Glomerular endothelial cell (primary cell): ENCODE measurements at places on chromosomes 7 and 10.
A peak's percentile ranks its signal among the peaks of the same experiment; 100 is the strongest.

DNA sequence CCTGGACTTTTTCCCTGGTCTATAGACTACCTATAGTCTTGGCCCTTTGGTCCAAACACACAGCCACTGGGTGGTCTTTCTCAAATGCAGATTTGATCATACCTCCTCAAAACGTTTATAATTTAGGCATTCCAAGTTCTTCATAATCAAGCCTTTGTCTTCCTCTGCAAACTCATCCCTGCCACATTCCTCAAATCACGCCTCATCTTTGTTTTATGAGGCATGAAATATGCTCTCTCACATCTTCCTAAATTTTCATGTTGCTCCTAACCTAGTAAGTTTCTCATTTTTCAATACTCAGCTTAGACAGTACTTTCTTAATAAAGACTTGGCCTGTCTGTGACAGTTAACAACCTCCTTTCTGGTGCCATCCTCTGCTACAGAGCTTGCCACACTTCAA, 10.9 kb upstream of the HERC4 start:
- DNase-seq: no peak

DNA sequence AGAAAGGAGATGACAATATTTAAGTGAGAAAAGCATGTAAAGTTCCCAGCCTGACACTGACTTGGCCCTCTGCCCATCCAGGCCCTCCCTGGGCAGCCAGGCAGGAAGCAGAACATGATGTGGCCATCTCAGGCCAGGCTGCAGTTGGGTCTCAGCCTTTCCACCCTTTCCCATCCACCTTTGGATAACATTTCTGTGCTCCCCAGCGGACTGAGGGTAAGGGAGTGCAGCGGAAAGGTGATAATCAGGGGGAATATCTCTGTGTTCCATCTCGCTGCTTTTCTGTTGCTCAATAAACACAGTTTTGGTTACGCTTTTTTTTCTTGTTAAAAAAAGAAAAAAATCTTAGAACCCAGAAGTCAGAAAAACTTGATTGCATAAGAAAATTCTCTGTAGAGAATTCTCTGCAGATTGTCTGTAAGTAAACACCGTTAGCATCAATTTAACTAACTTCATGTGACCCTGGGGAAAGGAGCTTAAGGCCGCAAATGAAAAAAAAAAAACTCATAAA, 37.2 kb upstream of the TARP start:
- DNase-seq: no peak

GRCh38 chr10:98825741-98826140, 379.0 kb upstream of the HPS1 start:
- DNase-seq: no peak

GRCh38 chr10:114384181-114384580, 20.1 kb downstream of the AFAP1L2 start:
- DNase-seq: no peak

- no peak for DNase-seq
Observed at GRCh38 chr10:497898-498451, 191.5 kb downstream of the DIP2C start.

DNA sequence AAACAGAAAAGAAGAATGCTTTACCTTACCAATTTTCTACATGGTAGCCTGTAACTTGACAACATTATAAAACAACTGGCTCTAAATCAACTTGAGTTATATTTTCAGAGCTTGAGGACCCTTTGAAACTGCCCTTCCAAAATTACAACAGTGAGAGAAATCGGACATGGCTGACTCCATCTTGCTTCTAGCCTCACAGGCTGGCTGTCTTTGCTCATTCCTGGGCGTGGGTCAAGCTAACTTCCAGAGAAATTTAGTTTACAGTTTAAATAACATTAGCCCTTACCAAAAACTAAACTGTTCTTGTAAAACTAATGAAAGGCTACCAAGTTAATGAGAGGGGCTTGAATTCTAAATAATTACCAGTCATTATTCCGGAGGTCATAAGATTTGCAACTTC, 183.4 kb downstream of the AKR1D1 start:
- no peak for DNase-seq

- no peak for DNase-seq
Observed at GRCh38 chr10:73914036-73914435, 3.1 kb downstream of the PLAU start.

DNA sequence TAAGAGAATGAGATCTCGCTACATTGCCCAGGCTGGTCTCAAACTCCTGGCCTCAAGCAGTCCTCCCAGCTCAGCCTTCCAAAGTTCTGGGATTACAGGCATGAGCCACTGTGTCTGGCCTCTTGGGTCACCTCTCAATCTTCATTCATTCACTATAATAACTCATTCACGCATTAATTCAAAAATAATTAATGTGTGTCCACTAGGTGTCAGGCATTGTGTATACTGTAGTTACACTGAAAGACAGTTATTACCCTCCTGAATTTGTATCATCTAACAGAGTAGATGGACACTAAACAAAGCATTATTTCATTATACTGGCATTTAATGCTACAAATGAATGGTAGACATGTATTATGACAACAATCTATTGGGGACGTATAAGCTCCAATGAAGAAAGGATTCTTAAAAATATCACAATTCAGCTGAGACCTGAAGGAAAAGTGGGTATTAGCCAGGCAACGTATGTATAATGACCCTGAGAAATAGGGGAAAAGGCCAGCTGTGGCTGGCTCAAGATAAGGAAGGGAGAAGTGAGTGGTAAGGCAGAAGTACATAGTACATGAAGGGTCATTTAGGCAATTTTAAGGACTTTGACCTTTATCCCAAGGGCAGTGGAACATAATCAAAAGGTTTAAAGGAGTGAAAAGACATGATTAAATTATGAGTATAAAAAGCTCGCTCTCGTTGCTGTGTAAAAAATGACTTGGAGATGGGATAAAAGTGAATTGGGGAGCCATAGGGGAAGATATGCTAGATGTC, 150.7 kb downstream of the BTAF1 start:
- DNase-seq: no peak

DNA sequence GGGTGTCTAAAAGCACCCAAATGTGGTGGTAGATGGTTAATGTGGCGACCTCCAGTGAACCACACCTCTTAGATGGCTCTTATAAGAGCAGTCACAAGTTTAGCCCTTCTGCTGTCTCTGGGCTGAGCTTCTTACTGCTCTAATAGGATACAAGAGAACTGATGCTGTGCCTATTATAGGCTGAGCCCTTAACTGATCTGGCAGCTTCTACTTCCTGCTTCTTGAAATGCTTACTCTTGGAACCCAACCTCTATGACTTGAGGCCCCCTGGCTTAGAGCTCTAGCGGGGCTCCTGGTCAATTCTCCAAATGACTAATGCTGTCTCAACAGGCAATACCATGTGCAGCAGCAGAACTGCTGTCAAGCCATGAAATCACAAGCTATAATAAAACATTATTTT, 35.0 kb upstream of the LSM8 start:
- DNase-seq: no peak

DNA sequence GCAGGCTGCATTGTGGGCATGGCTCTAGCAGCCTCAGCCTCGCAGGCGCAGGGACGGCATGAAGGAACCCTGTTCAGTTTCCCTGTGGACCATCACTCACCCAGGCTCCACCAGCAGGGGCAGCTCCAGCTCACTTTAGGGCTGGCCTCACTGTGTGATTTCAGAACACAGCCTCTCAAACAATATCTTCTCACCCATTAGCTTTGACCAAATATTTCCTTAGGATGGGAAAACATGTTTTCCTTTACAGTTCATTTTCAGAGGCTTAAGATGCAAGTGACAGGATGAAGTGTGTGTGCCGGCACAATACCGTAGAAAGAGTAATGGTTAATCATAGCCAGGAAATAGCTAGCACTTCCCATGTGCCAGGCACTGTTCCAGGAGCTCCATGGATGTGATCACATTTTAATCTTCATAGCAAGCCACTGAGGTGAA, 58.2 kb downstream of the LANCL2 start:
- DNase-seq: peak; percentile 23

DNA sequence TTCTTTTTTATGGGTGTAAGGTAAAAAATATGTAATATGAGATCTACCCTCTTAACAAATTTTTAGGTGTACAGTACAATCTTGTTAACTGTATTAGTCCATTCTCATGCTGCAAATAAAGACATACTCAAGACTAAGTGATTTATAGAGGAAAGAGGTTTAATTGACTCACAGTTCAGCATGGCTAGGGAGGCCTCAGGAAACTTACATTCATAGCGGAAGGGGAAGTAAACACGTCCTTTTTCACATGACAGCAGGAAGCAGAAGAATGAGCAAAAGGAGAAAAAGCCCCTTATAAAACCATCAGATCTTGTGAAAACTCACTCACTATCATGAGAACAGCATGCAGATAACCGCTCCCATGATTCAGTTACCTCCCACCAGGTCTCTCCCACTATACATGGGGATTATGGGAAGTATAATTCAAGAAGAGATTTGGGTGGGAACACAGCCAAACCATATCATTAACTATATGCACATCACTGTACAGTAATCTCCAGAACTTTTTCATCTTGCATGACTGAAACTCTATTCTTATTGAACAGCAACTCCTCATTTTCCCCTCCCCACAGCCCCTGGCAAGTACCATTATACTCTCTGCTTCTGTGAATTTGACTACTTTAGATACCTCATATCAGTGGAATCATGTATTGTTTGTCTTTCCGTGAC, 127.4 kb downstream of the WNT2 start:
- no peak for DNase-seq

DNA sequence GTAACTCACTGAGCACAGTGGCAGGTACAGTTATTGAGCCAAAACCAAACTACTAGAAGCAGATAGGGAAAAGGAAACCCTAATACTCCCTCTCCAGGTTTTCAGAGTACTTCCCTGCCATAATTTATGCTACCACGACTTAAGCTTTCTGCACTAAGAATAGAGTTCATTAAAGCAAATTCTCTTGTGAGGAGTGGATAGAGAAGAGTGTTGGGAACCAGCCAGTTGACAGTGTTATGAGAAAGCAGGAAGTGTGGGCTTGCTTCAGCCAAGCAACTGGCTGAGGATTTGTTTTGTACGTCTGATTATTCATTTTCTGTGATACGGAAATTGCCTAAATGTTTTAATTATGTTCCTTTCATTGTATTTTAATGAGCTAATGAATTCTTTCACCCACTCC, 280.5 kb downstream of the KIF20B start:
- DNase-seq: no peak

GRCh38 chr10:37710831-37711616, 146.4 kb downstream of the ZNF248 start:
- DNase-seq: no peak

DNA sequence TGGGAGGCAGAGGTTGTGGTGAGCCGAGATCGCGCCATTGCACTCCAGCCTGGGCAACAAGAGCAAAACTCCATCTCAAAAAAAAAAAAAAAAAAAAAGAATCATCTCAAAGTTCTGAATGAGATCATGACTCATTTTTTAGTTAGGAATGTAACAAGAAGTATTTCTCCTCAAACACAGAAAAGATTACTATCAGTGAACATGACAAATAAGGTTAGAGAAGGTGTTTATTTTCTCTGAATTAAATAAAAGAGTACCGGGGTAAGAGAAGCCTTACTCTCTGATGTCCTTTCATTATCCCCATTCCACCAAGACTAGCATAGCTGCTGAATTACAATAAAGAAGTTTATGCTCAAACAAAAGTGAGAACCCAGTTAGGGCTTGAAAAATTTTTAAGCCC, 50.1 kb downstream of the IPMK start:
- no peak for DNase-seq

DNA sequence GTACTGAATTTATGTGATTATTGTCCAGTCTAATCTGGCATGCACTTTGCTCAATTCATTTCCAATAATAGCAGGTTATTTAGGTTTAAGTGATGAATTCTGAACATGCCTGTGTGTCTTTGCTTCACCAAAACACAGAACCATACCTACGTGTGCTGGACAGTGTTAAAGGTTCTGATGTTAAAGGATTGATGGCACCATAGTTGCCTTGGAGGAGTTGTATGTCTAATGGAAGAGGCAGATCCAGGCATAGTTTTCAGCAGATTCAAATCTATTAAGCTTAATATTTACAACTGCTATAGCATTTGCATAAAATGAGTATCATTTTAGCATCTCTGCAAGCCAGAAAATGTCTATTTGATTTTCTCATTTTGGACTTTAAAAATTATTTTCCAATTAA, 28.0 kb upstream of the UMAD1 start:
- no peak for DNase-seq

DNA sequence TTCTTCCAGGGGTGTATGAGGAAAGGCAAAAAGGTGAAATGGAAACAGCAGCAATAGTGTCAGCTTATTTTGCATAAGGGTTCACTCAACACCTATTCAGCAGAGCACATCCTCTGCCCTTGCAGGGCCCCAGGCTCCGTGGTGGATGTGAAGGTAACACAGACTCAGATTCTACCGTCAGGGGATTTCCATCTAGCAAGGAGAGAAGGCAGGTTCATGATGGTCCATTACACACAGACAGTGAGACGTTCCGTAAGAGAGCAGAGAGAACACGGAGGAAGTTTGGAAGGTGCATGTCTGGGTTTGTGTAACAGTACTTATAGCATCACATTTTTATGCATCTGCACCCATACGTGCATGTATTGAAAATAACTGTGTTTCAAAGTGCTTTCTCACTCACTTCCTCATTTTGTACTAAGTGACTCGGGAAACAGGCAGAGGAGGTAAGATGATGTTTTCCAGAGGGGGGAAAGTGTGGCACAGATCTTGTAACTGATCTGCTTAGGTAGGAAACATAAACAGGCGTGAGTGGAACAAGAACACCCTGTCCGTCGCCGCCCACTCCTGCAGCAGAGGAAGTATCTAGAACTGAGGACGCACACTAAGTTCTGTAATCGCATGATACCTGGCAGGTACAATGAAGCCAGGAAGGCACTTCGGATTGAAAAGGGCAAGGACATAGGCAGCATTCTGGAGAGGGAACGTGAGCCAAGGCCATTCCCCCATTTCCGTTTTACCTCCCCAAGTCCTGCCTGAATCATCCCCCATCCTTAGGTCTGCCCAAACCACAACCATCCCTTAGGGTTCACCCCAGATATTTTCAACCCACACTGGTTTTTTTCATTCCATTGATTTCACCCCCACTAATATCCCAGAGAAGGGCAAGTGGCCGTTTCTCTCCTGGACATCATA, 1.0 kb upstream of the ENO4 start:
- no peak for DNase-seq

GRCh38 chr7:154928136-154929005, 74.6 kb downstream of the PAXIP1 start:
- DNase-seq: peak; percentile 99

DNA sequence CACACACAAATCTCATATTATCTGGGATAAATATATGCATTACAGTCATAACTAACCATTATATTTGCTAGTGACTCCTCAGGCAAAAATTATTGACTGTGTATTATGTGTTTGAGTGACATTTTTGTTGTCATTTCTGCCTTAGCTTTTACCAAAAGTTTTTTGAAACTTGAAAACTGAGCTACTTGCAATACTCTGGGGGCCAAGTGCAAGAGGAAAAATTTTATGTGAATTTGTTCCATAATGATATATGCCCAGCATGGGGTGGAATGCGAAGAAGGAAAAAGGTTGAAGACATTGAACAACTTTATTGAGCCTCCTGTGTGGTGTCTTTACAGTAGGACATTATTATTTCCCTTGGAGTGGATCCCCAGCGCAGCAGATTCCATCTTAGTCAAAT, 176.8 kb upstream of the FERD3L start:
- no peak for DNase-seq

- DNase-seq: no peak
Observed at GRCh38 chr10:126840576-126841135, 64.6 kb upstream of the DOCK1 start.

- DNase-seq: no peak
Observed at GRCh38 chr7:55104123-55104522, 85.3 kb downstream of the EGFR start.

GRCh38 chr10:94349327-94349726, 13.4 kb downstream of the NOC3L start:
- DNase-seq: no peak

- DNase-seq: no peak
Observed at GRCh38 chr7:144408121-144408520, 4.6 kb upstream of the NOBOX start.
